ENCODE measurements at places on chromosomes 2 and 18. TPM values are rescaled to one million over a fixed set of nuclear protein-coding genes. Genes with fewer than 3 reads are reported as not detected.

ACAA2 gene
- total RNA-seq, result 15.4 TPM

- H3K27ac ChIP-seq, result no peak overlapping the region
- no peak for DNase-seq
- no peaks in the 10 kb centered on the region for H3K27me3 ChIP-seq
- H3K4me3 ChIP-seq, result no peak overlapping the region
- H3K4me1 ChIP-seq, result no peaks in the 10 kb centered on the region
Observed at GRCh38 chr2:65554765-65555591, 122.6 kb upstream of the SPRED2 start.

DNA sequence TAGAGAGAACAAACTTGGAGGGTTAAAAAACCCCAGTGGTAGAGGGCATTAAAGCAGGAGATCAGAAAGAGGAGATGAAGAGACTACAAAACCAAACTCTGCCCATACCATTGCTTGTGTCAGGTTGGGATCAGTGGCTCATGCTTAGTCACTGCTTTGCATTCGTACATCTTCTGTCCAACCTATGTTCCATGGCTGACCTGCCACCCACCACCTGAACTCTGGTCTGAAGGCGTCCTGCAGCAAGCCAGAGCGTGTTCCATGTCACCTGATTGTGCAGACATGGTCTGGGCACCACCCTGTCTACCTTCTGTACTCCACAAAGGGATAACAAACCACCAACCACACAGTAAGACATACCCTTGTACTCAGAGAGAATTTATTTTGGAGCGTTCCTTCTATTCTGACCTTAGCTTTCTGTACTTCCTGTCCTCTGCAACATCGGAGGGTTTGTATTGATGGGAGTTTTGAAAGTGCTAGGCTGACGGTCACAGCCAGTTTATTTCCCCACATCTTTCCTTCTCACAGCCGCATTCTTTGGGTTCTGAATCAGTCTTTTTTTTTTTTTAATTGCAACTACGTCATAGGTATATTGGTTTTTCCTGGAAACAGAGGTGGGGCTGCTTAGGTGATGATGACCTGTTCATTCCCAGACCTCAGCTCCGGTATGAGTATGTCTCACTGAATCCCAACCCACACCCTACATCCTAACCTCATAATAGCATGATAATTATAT is 88.3 kb downstream of the SOWAHC start:
- no peaks in the 10 kb centered on the region for H3K4me1 ChIP-seq
- DNase-seq, result no peak
- H3K36me3 ChIP-seq, result no peaks in the 10 kb centered on the region
- H3K27ac ChIP-seq, result no peak overlapping the region
- H3K4me3 ChIP-seq, result no peak overlapping the region

DNA sequence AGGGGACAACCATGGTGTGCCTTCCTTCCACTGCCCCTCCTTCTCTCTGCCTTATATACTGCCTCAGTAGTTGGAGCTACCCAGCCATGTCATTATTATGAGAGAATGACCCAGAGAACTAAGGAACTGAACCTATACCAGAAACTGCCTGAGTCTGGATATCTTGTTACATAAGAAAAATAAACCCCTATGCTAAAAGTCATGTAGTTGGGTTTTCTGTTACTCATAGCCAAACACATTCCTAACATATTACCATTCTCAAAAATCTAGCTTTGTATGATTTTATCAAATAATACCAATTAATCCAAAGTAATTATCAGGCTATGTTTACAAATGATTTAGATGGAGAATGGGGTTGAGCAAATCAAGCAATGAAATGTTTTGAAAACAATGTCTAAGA is 15.0 kb upstream of the KLF7 start:
- H3K4me3 ChIP-seq, result no peak overlapping the region
- no peak for DNase-seq
- no peaks in the 10 kb centered on the region for H3K36me3 ChIP-seq
- H3K27ac ChIP-seq, result no peak overlapping the region

- no peak overlapping the region for H3K27ac ChIP-seq
- no peaks in the 10 kb centered on the region for H3K4me1 ChIP-seq
- H3K36me3 ChIP-seq, result no peaks in the 10 kb centered on the region
- no peak for DNase-seq
- H3K27me3 ChIP-seq, result no peaks in the 10 kb centered on the region
Observed at GRCh38 chr2:177072090-177072489, 140.5 kb upstream of the HNRNPA3 start.

DNA sequence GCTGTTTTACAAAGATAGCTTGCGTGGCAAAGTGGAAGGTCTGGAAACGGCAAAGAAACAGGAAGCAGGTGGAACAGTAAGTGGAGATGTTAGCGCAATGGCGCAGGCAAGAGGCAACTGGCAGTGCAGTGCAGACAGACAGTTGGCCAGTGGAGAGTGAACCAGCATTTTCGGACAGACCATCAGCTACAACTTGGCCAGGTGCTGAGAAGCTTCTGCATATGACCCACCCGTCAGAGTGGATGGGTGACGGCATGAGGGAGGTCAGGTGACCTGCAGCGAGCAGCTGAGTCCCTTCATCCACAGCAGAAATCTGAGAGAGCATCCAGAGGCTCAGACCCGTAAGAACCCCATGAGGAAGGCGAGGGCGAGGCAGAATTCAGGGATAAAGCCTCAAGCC is 33.8 kb downstream of the NPC1 start:
- no peak overlapping the region for H3K4me3 ChIP-seq
- DNase-seq, result no peak
- no peaks in the 10 kb centered on the region for H3K4me1 ChIP-seq
- no peaks in the 10 kb centered on the region for H3K27me3 ChIP-seq

DNA sequence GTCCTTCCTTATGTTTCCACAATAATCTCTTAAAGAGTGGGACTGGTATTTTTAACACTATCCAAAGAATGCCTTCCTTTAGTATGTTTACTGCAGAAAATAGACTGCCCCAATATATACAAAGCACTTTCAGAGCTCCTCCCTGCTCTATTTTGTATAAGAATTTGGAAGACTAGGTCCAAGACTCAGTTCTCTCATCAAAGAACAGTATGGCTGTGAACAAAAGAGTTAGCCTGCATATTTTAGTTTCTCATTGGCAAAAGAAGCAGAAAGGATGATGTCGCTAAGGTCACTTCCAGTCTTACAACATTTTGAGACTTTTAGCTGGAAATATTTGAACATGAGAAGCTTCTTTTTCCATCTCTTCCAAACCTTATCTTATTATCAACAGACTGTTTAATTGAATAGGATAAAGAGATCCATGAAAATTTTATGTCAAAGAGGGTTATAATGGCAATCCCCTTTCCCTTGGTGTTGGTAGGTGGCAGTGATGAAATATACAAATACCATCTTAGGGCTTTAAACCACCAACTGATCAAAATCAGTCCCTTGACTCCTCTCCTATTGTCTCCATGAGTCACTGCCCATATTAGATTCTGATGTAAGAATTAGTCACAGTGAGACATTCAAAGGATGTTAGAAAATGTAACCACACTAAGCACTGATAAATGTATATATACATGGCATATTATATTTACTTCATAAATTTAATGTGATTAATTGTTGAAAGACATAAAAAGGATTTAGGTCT is 266.9 kb upstream of the DSEL start:
- H3K27ac ChIP-seq, result no peak overlapping the region
- no peaks in the 10 kb centered on the region for H3K4me1 ChIP-seq
- H3K36me3 ChIP-seq, result no peaks in the 10 kb centered on the region
- no peak overlapping the region for H3K4me3 ChIP-seq
- no peak for DNase-seq

GRCh38 chr18:64379662-64380061 is 230.8 kb upstream of the LINC00305 start:
- no peaks in the 10 kb centered on the region for H3K27me3 ChIP-seq
- H3K4me1 ChIP-seq, result no peaks in the 10 kb centered on the region
- H3K36me3 ChIP-seq, result no peaks in the 10 kb centered on the region
- no peak overlapping the region for H3K4me3 ChIP-seq

GRCh38 chr2:54551123-54551756 is 95.1 kb downstream of the SPTBN1 start:
- no peak for DNase-seq
- no peaks in the 10 kb centered on the region for H3K36me3 ChIP-seq
- H3K27me3 ChIP-seq, result no peaks in the 10 kb centered on the region
- H3K4me1 ChIP-seq, result no peaks in the 10 kb centered on the region
- no peak overlapping the region for H3K27ac ChIP-seq
- no peak overlapping the region for H3K4me3 ChIP-seq

CDH2 gene
- not detected for total RNA-seq
